ENCODE measurements at places on chromosomes 1 and 21. TPM values are rescaled to one million over a fixed set of nuclear protein-coding genes. Genes with fewer than 3 reads are reported as not detected.

PARS2 gene
- 5.5 TPM for total RNA-seq

LCE1C gene
- not detected for total RNA-seq

CDCA8 gene
- total RNA-seq = 7.7 TPM

DNA sequence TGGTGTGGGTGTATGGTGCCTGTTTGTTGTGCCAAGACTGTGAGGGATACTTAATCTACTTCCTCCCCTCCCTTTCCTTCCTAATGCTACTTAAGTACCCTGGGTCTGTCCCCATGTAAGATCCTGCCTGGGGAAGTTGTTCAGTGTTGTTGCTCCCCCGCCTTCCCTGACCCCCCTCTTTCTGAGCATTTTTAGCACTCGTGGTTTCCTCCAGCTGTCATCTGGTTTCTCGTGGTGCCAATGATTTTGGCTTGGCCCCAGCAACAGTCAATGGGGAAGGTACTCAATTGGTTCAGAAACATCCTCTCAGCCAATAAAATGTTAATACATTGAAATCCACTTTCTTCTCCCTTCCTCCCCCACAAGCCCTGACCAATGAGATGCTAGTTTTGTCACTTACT is 8.0 kb upstream of the B4GALT3 start:
- peaks cover 16% of the 10 kb centered on the region for H3K4me1 ChIP-seq
- no peak overlapping the region for H3K27ac ChIP-seq
- H3K27me3 ChIP-seq = no peaks in the 10 kb centered on the region
- H3K36me3 ChIP-seq = no peaks in the 10 kb centered on the region
- no peak overlapping the region for H3K4me3 ChIP-seq
- no peak for DNase-seq

DNA sequence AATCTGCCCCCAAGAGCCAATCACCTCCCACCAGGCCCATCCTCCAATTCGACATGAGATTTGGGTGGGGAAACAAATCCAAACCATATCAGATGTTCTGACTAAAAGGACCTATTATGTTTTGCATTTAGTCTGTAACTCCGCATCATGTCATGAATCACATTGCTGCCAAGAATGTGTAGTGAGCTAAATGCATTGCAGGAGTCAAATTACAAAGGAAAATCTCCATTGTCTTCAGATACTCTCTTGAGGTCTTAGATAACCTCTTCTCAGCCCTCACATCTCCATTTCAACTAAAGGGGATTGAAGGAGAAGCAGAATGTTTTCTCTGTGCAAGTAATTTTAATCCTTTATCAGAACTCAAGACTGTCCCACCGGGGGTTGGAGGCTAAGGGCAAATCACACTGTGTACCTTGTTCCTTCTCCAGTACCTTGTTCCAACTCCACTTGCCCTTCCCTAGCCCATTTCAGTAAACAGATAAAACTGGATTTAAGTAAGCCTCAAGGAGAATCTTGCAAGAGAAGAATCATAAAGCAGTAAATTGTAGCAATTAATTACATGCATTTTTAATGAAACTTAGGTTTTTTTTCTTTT is 34.1 kb downstream of the EXTL2 start:
- H3K4me3 ChIP-seq = no peak overlapping the region
- H3K4me1 ChIP-seq = peaks cover 2% of the 10 kb centered on the region
- no peak overlapping the region for H3K27ac ChIP-seq

GRCh38 chr1:109467301-109467777 is 993 bp downstream of the SYPL2 start:
- DNase-seq = no peak
- H3K4me3 ChIP-seq = peak overlapping the region; percentile 67
- peaks cover 4% of the 10 kb centered on the region for H3K4me1 ChIP-seq

- H3K4me3 ChIP-seq = no peak overlapping the region
- no peak for DNase-seq
- H3K27ac ChIP-seq = no peak overlapping the region
- H3K36me3 ChIP-seq = no peaks in the 10 kb centered on the region
- H3K4me1 ChIP-seq = no peaks in the 10 kb centered on the region
Measured at GRCh38 chr1:50132347-50132894, 23.7 kb downstream of the ELAVL4 start.

DNA sequence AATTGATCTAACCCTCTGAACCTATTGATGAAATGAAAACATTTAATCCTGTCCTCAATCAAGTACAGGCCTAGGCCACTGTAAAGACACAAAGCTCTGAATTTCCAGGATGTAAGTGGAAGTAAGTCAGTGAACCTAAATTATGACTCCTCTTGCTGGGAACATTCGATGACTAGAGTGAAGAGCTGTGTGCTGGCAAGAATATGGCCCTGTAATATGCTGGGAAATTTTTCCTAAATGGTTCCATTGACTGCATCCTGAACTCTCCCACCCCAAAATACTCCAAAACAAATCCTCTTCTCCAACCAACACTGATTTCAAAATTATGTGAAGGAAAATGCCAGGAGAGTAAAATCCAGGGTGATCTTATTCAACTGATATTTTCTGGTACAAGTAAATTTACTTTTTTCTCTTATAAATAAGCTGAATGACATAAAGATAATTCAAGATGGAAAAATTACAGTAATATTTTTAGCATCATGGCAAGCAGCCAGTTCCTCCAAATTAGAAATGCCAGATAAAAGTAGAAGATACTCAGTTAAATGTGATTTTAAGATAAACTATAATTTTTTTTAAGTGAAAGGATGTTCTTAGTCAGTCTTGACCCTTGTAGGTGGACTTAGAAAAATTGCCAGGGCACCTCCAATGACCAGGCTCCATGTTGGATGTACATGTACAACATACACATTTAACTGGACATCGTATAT is 269.4 kb downstream of the PTGER3 start:
- H3K27ac ChIP-seq = no peak overlapping the region
- peaks cover 3% of the 10 kb centered on the region for H3K27me3 ChIP-seq
- no peaks in the 10 kb centered on the region for H3K4me1 ChIP-seq
- no peak overlapping the region for H3K4me3 ChIP-seq
- DNase-seq = no peak

- H3K4me3 ChIP-seq = no peak overlapping the region
- peaks cover 2% of the 10 kb centered on the region for H3K27me3 ChIP-seq
- H3K27ac ChIP-seq = no peak overlapping the region
- peaks cover 2% of the 10 kb centered on the region for H3K36me3 ChIP-seq
- no peaks in the 10 kb centered on the region for H3K4me1 ChIP-seq
Measured at GRCh38 chr21:32507342-32507919, 77.9 kb downstream of the TCP10L start.

GRCh38 chr1:47522935-47523834 is 85.3 kb downstream of the FOXD2 start:
- H3K27me3 ChIP-seq = peaks cover 25% of the 10 kb centered on the region
- H3K36me3 ChIP-seq = no peaks in the 10 kb centered on the region
- H3K4me3 ChIP-seq = no peak overlapping the region
- no peak for DNase-seq
- H3K4me1 ChIP-seq = peaks cover 20% of the 10 kb centered on the region
- no peak overlapping the region for H3K27ac ChIP-seq

DNA sequence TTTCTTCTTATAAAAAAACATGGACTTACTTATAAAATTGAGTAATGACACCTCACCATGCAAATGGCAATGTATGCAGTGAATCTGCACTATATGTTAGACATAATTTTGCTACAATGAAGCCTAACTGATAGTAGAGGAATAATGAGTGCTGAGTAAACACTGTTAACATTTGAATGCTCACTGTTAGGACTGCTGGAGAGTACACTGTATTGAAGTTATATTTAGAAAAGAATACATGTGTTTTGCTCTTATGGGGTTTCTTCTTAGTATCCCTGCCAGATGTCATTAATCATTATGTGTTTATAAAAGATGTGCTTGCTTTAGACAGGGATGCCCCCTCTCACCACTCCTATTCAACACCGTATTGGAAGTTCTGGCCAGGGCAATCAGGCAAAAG is 111.1 kb upstream of the ZP4 start:
- no peak for DNase-seq
- no peaks in the 10 kb centered on the region for H3K4me1 ChIP-seq
- no peak overlapping the region for H3K27ac ChIP-seq
- no peaks in the 10 kb centered on the region for H3K27me3 ChIP-seq
- H3K36me3 ChIP-seq = no peaks in the 10 kb centered on the region
- H3K4me3 ChIP-seq = no peak overlapping the region

- H3K36me3 ChIP-seq = no peaks in the 10 kb centered on the region
- no peak overlapping the region for H3K27ac ChIP-seq
- peaks cover 3% of the 10 kb centered on the region for H3K4me1 ChIP-seq
- peak; percentile 44 for DNase-seq
- H3K27me3 ChIP-seq = peaks cover 35% of the 10 kb centered on the region
Measured at GRCh38 chr1:62385923-62386322, 50.9 kb upstream of the USP1 start.

GRCh38 chr1:205945069-205945468 is 1.8 kb upstream of the SLC26A9 start:
- H3K4me1 ChIP-seq = no peaks in the 10 kb centered on the region
- DNase-seq = no peak
- no peak overlapping the region for H3K27ac ChIP-seq
- peaks cover 55% of the 10 kb centered on the region for H3K27me3 ChIP-seq
- no peak overlapping the region for H3K4me3 ChIP-seq

CATSPERE gene
- 1.2 TPM for total RNA-seq

- no peak overlapping the region for H3K27ac ChIP-seq
- no peaks in the 10 kb centered on the region for H3K36me3 ChIP-seq
- H3K4me1 ChIP-seq = no peaks in the 10 kb centered on the region
- H3K27me3 ChIP-seq = peaks cover 12% of the 10 kb centered on the region
Measured at GRCh38 chr1:221940631-221941030, 198.7 kb upstream of the DUSP10 start.

MOV10 gene
- total RNA-seq = 87.4 TPM

- DNase-seq = no peak
- no peak overlapping the region for H3K4me3 ChIP-seq
Measured at GRCh38 chr1:53267761-53268160, 29.4 kb upstream of the MAGOH start.

DNA sequence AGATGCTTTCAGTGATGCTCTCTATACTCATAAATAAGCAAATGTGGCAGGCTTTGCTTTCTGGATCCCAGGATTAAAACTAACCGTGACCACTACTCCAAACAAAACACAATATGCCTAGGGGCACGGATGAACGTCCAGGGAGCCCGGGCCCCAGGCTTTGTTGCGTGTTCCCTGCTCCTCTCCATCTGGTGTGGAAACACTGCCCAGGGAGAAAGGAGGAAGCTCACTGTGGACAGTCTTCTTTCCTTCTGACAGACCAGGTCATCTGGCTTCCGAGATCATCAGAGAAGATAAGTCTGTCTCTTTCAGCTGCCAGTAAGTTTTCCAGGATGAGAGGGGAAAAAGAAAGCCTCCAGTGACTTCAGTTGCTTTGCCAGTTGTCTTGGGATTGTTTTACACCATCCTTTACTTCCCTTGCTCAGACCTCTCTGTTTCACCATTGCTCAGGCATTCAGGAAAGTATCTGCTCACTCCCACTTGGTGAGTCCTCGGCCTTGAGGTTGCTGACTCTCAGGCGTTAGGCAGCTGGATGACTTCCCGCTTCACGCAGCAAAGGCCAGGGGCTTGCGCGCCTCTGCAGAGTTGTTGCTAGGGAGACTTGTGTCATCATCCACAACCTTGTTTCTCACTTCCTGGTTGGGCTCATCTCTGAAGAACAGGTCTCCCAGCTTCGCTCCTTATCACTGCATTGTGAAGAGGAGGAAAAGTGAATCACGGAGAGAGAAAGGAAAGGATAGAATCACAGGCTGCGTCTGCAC is 20.6 kb upstream of the PGD start:
- no peak for DNase-seq
- peaks cover 51% of the 10 kb centered on the region for H3K4me1 ChIP-seq
- H3K4me3 ChIP-seq = no peak overlapping the region
- no peaks in the 10 kb centered on the region for H3K27me3 ChIP-seq
- peak overlapping the region; percentile 95 for H3K27ac ChIP-seq
- peaks cover 16% of the 10 kb centered on the region for H3K36me3 ChIP-seq

OR10J1 gene
- not detected for total RNA-seq

All from osteocyte (in vitro differentiated cells).